ENCODE measurements at places on chromosomes 1 and 21.
A peak's percentile ranks its signal among the peaks of the same experiment; 100 is the strongest.

- DNase-seq = no peak
Observed at GRCh38 chr1:147821883-147822282, 61.5 kb upstream of the GJA5 start.

GRCh38 chr21:31343680-31344480 lies at the start of gene TIAM1:
Gene TIAM1, minus strand, starts transcription at chr21:31344261. Its CDS starts 77,289 bp downstream, at chr21:31266972.
- DNase-seq = no peak

GRCh38 chr21:17794518-17795145 lies 24.5 kb downstream of the C21orf91 start:
- DNase-seq = no peak

- DNase-seq = no peak
Observed at GRCh38 chr1:212987702-212988322, 27.9 kb downstream of the ANGEL2 start.

DNA sequence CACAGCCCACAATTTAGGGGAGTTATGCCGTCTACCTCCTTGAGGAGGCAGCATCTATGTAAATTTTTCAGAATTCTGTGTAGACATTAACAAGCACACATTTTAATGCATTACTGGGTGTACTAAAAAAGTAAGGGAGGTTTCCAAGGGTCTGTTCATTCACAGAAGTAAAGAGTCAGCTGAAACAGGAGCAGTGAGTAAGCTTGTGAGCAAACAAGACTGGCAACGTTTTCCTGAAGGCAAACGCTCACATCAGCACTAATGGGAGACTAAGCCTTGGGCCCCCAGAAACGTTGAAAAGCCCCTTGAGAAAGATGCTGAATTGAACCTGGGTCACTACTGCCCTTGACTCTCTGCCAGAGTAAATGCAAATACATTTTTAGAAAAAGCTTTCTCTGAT lies 25.7 kb downstream of the RPRD2 start:
- no peak for DNase-seq

DNA sequence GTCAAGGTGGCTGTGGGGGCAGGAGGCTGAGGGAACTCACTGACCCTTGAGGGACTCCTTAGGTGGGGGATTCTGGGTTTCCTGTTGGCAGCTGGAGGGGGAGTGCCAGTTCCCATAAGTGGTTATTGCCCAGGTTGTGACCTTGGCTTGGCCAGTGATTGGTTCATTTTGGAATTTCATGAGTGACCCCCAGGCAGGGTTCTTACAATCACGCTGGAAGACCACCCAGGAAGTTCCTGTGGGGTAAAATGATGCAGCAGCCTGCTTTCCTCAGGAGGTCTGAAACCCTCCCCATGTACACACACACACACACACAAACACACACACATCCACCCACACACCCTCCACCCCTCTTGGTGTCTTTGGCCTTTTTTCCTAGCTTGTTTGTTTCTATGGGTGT lies 16.9 kb downstream of the VANGL1 start:
- no peak for DNase-seq

GRCh38 chr1:216032284-216032683 lies 391.0 kb downstream of the USH2A start:
- DNase-seq = no peak

DNA sequence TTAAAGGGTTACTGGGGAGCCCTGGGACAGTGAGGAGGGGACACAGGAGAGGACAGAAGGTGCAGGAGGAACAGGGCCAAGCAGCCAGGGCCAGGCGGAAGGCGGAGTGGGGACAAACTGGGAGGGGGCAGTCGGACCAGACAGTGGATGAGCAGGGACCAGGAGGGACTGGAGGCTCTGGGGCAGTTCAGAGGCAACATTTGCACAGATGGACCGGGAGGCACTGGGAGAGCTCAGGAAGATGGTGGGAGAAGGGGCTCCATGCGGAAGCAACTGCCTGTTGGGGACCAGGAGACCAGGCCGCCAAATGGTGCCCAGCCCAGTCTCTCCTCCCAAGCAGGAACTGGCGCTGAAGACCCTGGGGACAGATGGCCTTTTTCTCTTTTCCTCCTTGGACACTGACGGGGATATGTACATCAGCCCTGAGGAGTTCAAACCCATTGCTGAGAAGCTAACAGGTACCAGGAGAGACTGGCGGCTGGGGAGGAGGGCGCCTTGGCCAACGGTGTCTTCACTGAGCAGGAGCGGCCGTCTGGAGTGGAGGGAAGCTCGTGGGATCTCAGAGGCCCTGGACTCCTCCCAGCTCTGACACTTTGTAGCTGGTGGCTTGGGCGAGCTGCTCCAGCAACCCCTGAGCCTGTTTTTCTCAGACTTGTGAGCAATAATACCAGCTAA lies 847 bp downstream of the SELENON start:
- no peak for DNase-seq

GRCh38 chr1:31425301-31426081 lies 12.5 kb downstream of the SERINC2 start:
- no peak for DNase-seq

- DNase-seq = no peak
Observed at GRCh38 chr1:161799792-161800191, 33.7 kb downstream of the ATF6 start.

DNA sequence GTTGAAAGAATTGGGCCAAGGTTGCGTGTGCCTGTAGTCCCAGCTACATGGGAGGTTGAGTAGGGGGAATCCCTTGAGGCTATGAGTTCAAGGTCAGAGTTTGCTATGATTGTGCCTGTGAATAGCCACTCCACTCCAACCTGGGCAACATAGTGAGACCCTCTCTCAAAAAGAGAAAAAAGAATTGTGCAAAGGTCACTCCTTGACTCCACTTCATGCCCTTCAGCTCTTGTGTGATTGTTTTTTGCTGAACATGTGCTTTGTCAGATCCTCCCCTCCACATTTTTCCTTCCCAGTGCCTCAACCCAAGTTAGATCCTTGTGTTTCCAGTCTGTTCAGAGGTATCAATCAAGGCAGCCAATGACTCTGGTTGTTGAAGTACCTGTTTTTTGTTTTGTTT lies 8.5 kb downstream of the TXNIP start:
- DNase-seq = no peak

DNA sequence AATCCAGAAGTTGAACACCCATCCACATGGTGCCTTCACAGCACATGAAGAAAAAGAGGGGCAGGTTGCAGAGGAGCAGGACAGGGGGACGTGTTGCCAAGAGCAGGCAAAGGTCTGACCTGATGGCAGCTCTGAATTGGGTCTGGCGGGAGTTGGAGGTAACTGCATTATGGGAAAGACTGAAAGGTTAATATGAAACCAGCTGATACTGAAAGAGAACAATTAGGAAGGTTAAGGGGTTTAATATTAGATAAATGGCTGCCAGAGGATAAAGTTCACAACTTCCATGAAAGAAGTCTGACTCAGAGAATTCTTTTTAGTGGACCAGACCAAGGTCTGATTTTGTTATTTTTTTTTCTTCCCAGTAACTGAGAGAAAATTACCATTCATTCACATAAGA lies 76.1 kb downstream of the CD58 start:
- DNase-seq = no peak

GRCh38 chr1:40982721-40983120 lies 3.2 kb downstream of the CTPS1 start:
- no peak for DNase-seq

GRCh38 chr1:24735156-24735508 lies 10.1 kb upstream of the CLIC4 start:
- DNase-seq = no peak

- DNase-seq = no peak
Observed at GRCh38 chr1:105544475-105544874, 1512.0 kb upstream of the PRMT6 start.

DNA sequence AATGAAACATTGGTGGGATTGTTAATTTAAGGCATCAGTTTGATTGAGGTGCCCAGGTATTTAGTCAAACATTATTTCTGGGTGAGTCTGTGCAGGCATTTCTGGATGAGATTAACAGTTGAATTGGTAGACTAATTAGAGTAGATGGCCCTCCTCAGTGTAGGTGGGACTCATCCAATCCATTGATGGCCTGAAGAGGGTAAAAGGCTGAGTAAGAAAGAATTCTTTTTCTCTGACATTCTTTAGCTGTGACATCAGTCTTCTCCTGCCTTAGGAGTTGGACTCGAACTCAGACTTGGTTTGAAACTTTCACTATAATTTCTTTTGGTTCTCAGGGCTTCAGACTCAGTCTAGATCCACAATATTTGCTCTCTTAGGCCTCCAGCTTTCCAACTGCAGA lies 59.6 kb upstream of the ADAMTS5 start:
- no peak for DNase-seq

DNA sequence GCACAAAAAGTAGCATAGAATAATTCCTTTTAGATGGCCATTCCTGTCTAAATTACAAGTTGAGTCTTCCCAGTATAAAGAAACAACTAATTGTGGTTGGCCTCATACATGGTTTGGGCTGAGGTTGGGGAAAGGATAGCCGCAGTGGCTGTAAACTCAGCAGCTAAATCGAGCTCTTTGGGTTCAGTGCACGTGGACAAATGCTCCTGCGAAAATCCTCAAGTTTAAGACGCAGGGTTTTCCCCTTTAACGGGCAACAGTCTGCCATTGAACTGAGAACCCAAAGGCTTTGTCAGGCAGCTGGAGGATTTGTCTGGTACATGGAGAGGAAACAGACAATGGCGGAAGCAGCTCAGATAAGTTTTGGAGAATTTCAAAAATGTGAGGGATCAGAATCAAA lies 331.9 kb downstream of the TGFB2 start:
- no peak for DNase-seq

- no peak for DNase-seq
Observed at GRCh38 chr1:101379950-101380349, 143.1 kb downstream of the S1PR1 start.

- DNase-seq = no peak
Observed at GRCh38 chr1:231092380-231092779, 52.3 kb upstream of the FAM89A start.

DNA sequence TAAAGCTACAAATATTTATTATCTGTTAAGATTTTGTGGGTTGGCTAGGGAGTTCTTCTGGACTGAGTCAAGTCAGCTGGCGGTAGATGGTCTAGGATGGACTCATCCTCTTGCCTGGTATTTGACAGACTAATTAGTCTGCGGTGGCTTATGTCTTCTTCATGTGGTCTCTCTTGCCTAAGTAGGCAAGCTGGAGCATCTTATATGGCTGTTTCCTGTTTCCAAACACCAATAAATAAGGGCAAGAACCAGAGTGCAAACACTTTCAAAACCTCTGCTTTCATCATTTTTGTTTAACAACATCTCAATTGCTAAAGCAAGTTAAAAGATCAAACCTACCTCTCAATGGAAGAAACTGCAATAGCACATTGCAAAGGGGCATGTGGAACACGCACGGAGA lies 484.8 kb downstream of the PTPRC start:
- no peak for DNase-seq

GRCh38 chr1:198118134-198118533 lies 38.7 kb upstream of the NEK7 start:
- DNase-seq = no peak

GRCh38 chr1:81808760-81809159 lies 8.0 kb downstream of the ADGRL2 start:
- peak; percentile 26 for DNase-seq

DNA sequence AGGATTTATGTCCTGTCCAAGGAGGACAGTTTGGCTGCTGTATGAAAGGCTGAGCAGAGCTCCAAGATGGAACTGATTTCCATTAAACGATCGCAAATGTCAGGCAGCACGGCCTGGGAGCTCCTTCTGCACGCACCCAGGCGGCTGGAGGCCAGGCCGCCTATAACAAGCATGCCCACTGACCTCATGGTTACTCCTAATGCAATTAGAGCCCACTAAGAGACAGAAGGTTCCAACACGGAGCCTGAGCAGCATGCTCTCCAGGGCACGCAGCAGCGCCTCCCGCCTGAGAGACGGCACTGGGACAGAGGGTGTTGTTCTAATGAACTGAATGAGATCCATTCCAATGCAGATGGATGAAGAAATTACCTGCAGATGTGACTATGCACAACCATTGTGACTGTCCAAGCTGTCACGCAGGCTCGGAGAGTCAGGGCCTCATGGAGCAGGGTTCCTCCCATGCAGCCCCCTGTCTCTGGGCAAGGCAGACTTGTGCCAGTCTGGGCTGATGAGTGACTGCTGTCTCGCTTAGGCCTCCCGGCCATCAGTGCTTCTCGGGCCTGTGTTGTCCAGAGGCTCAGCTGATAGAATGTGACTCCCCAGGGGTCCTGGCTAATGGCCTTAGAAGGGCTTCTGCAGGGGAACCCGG lies 25.2 kb upstream of the CDCA8 start:
- no peak for DNase-seq

- no peak for DNase-seq
Observed at GRCh38 chr1:3431266-3431665, 23.2 kb upstream of the ARHGEF16 start.

- no peak for DNase-seq
Observed at GRCh38 chr1:154992721-154993571, 440 bp upstream of the LENEP start.

GRCh38 chr1:231040800-231041718 lies 1.0 kb upstream of the FAM89A start:
- DNase-seq = no peak

GRCh38 chr1:201096041-201096461 lies 16.2 kb downstream of the CACNA1S start:
- peak; percentile 7 for DNase-seq

Measured in NCI-H2081 (cell line).